ENCODE measurements at places on chromosomes 4 and X. TPM values are rescaled to one million over a fixed set of nuclear protein-coding genes. Genes with fewer than 3 reads are reported as not detected.

The CCDC110 gene
- 0.80 TPM for total RNA-seq

DNA sequence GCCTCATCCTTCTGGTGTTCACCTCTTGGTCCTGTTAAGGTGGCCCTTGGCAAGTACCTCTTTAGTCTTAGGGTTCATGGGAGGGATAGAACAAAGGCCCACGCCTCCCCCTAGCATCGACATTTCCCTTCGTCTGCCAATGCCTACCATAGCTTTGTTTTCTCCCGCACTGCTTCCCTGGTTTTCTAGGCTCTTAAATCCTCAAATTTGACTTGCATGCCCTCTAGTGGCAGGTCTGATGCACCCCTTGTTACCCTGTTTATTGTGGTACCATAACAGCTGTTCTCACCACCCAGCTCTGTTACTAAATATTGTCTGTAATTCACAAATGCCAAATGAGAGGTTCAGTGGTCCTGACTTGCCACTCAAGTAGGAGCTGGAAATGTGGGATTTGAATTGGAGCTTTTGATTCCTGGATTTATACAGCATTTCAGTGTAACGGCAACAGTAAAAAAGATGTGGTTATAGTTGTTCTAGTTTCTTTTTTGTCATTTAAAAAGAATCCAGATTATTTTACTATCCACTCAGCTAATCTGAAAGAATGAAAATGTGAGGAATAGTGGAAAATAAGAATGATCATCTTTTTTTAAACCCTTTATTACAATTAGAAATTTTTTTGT is 100.1 kb downstream of the REPS2 start:
- DNase-seq: no peak

DNA sequence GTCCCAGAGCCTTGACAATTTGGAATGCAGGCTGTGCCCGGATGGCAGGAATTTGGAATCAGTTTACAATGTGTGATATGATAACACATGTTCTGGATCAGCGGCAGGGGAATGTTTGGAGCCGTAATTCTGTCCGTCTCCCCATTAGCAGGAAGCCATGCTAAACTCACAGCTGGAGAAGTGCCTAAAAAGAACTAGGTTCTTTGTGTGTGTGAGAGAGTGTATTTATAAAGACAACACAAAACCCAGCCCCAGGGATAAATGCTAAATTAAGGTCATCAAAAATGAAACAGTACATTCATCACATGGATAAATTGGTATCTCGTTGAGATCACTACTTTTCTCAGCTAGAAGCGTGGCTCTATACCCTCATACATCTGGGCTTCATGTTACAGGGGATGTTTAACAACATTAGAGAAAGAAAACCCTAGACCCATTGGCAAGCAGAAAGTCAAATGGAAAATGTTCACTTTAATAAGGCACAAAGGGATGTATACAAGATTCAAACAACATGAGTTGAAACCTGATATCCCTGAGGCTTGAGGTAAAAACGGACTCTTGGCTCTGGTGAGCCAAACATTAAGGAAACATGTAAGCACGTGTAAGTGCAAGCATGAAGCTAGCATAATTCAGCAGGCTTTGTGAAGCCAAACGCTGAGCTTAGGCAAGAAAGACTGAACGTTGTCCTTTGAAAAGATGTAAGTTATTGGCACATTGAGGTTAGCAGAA is 18.0 kb upstream of the TMEM131L start:
- DNase-seq: no peak

- DNase-seq: no peak
Measured at GRCh38 chr4:183012879-183013729, 86.0 kb upstream of the WWC2 start.

- no peak for DNase-seq
Measured at GRCh38 chrX:30364229-30364628, 55.0 kb upstream of the NR0B1 start.

- DNase-seq: no peak
Measured at GRCh38 chr4:158161551-158162354, 11.1 kb downstream of the GASK1B start.
